ENCODE measurements at places on chromosomes 16 and 17.

- no peak for ATAC-seq
Observed at GRCh38 chr16:77969861-77970260, 52.5 kb upstream of the CLEC3A start.

DNA sequence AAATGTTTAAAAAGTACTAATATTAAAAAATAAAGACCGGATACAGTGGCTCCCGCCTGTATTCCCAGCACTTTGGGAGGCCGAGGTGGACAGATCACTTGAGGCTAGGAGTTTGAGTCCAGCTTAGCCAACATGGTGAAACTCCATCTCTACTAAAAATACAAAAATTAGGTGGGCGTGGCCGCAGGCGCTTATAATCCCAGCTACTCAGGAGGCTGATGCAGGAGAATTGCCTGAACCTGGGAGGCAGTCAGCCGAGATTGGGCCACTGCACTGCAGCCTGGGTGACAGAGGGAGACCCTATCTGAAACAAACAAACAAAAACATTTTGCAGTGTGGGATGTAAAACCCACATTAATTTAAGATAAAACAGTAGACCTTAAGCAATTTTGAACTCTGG, 11.8 kb downstream of the CDC27 start:
- ATAC-seq, result no peak

GRCh38 chr16:69116906-69117305, 11.5 kb downstream of the HAS3 start:
- ATAC-seq, result no peak

GRCh38 chr16:69927056-69927757, 23.9 kb upstream of the CLEC18A start:
- no peak for ATAC-seq

DNA sequence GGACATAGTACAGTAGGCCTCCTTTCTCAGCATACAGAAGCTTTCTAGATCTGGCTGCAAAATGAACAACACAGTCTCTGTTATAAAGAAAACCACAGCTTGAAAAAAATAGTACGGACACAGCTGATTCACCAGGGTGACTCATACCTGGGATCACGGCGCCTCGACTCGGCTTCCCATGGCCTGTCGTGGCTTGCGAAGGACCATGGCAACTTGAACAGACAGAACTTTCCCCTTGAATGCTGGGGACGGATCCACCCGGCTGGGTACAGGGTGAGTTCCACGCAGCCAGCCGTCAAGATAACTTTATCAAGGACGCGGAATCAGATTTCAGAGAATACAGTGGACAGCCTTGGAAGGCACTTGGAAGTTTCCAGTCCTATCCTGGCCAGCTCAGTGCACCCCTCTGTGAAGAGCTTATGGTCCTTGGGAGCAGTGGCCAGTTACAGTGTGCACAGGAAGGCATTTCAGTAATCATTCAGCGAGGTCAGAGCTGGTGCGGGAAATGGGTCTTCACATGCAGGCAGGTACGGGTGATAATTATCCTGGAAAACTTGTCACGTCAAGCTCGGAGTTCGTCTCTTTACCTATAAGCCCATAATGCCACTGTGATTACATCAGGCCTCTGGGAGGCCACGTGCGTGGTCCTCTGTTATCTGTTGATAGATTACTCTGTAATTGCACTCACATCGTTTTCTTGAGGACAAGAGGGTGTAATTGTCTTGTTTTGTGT, 57.9 kb upstream of the MAF start:
- peak; percentile 97 for ATAC-seq

DNA sequence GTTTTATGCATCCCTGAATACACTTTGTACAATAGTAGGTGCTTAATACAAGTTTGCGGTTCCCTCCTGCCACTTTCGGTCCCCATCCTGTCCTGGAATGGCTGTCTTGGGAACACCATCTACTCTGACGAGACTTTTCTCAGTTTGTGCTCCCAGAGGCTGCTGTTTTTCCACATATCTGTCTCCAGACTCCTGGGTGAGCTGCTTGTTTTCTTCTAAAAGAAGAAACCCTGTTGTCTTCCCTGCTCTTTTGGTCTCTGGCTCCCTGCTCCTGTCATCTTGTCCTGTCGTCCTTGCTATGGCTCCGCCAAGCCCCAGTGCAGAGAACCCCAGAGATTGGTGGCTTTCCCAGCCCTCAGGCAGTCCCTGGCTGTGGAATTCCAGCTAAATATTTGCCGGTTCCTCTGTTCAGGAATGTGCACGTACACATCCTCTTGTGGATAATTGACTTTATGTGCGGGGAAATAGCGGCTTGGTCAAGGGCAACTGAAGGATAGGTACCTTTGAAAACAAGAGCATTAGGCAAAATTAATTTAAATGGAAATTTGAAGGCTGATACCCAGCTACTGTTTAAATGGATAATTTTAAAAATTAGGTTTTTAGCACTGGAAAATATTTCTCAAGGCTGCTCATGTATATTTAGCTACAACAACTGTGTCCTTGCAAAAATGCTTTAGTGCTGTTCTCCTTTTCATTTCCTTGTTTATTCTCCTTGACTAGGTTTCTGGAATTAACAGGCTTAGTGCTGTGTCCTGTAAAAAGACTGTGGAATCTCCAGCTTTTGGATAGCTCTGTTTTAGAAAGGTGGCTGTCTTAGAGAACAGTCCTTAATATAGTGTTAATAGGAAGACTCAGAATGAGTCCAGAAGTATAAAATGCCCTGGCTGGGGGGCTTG, 50.2 kb upstream of the SLC12A3 start:
- ATAC-seq, result no peak

DNA sequence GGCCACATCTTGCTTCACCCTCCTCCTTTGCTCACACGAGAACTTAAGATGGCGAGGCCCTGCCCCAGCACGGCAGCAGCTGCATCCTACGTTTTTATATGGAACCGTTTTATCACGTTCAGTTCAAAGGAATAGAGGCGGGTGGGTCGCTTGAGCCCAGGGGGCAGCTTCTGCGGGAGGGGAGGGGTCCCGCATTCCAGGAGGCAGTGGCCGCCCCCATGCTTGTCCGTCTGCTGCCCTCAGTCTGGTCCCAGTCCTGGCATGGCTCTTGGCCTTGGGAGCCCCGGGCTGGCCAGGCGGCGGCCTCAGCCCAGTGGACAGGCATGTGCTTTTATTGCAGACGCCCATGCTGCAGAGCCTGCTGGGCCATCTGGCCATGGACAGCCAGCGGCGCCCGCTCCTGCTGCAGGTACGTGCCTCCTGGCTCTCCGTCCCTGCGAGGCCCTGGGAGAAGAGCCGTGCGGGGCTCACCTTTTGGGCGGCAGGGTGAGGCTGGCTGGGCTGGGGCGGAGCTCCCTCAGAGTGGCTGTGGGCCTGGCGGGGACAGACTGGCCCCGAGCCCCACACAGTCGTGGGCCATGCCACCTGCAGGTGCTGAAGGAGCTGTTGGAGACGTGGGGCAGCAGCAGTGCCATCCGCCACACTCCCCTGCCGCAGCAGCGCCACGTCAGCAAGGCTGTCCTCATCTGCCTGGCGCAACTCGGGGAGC, 6.8 kb downstream of the TELO2 start:
- no peak for ATAC-seq

DNA sequence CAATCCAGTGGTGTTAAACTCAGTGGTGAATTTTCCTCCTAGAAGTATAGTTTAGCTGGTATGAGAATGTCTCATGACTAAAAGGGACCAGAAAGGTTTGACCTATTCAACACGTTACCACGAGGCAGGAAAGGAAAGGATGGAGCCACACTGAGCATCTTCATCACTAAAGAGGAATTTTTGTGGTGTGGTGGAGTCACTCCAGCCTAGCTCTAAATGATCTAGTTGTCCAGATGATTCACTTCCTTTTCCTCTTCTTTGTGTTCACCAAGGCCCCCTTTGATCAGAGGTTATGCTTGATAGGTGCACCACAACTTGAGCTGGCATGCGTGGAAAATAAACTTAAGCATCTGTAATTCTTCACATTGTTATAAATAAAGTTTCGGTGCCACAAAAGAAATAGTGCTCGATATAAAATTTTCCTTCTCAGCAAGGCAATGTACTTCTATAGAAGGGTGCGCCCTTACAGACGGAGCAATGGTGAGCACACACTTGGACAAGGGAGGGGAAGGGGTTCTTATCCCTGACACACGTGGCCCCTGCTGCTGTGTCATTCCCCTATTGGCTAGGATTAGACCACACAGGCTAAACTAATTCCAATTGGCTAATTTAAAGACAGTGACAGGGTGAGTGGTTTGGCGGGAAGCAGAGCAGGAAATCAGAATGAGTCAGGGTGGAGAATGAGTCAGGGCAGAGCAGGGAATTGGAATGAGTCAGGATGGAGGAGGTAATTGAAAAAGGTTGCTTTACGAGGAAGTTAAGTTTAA, 254.6 kb downstream of the HS3ST3A1 start:
- peak; percentile 84 for ATAC-seq

GRCh38 chr17:66337866-66338485, 35.6 kb downstream of the PRKCA start:
- ATAC-seq, result peak; percentile 40

GRCh38 chr16:27106305-27106704, 39.6 kb downstream of the C16orf82 start:
- ATAC-seq, result no peak

DNA sequence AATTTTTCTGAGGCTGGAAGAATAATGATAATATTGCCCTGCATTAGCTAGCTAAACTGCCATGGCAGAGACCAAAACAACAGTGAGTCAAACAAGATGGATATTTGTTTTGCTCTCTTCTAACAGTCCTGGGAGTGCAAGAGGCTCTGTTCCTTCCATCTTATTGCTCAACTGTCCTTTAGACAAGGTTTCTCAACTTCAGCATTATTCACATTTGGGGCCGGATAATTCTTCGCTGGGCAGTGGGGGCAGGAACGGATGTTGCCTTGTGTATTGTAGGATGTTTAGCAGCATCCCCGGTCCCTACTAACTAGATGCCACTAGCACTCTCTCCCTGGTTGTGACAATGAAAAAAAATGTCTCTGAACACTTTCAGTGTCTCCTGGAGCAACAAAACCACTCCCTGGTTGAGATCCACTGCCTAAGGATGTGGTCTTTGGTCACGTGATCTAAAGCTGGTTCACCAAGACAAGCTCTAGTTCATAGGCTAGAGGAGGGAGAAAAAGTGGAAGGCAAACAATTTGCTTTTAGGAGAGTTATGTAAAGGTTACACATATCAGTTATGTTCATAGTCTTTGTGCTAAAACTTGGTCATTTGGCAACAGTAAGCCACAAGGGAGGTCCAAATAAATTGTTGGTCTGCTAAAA, 144.4 kb downstream of the PCTP start:
- ATAC-seq, result no peak

- ATAC-seq, result no peak
Observed at GRCh38 chr17:51546114-51546513, 285.8 kb downstream of the UTP18 start.

DNA sequence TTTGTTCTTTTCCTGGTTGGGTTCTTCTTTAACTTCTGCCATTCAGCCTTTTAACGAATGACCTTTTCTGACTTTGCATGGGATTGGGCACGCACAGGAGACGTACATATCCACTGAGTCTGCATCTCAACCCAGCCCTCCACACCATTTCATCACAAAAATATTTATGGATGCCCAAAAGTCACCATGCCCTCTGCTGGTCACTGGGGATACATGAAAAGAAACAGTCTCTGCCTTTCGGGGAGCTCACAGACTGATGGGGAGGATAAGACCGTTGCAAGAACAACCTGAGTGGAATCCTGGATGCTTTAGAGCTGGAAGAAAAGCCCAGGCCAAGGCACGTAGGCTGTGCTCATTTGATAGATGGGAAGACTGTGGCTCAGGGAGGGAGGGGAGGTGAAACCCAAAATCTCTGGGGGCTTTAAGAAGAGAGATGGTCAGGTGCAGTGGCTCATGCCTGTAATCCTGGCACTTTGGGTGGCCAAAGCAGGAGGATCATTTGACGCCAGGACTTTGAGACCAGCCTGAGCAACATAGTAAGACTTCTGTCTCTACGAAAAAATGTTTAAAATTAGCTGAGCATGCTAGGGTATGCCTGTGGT, 7.9 kb upstream of the MT2A start:
- ATAC-seq, result peak; percentile 48

GRCh38 chr17:30477083-30477773, at the start of gene GOSR1:
GOSR1 (plus strand) TSS chr17:30477408; CDS start chr17:30477434, 26 bp downstream.
- peak; percentile 99 for ATAC-seq
